ENCODE measurements at places on chromosomes 6 and 20. TPM values are rescaled to one million over a fixed set of nuclear protein-coding genes. Genes with fewer than 3 reads are reported as not detected.

Gene CENPB
- 118 TPM for total RNA-seq

- peaks cover 6% of the 10 kb centered on the region for H3K27me3 ChIP-seq
- H3K27ac ChIP-seq: no peak overlapping the region
- no peaks in the 10 kb centered on the region for H3K4me1 ChIP-seq
These were observed 141.5 kb downstream of the ANKRD60 start for GRCh38 chr20:58086763-58087561.

Gene GABRR1
- total RNA-seq: not detected

Gene C20orf144
- 0.81 TPM for total RNA-seq

DNA sequence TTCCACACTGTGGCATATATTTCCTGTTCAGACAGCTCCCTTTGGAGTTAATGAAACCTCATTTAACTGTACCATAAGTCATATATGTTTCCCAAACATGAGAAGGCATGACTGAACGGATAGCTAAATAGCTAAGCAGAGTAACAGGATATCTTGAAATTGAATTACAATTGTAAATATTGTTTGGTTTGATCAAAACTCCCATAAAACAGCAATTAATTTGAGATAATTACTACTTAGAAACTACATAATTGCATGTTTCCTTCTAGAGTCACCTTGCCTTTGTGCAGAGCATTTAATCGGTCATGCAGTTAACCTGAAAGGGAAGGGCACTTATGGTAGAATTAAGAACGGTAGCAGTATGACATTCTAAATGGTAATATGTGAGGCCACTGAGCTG lies 179.0 kb upstream of the MAP3K7 start:
- DNase-seq: no peak
- no peak overlapping the region for H3K4me3 ChIP-seq
- no peaks in the 10 kb centered on the region for H3K27me3 ChIP-seq
- no peak overlapping the region for H3K27ac ChIP-seq
- no peaks in the 10 kb centered on the region for H3K36me3 ChIP-seq

DNA sequence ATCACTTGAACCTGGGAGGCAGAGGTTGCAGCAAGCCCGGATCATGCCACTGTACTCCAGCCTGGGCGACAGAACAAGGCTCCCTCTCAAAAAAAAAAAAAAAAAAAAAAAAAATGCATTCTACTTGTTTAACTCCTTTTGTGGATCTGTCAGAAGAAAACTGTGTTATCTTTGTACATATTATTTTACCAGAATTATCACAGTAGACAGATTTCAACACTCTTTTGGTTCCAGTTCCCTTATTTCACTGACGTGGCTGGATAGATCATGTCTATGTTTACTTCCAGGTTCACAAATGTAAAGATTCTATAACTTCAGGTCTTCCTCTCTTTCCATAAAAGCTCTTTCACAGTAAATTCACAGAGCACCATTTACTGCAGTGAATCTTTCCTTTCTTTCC lies 18.4 kb downstream of the NUDT3 start:
- no peak for DNase-seq
- no peak overlapping the region for H3K27ac ChIP-seq
- no peaks in the 10 kb centered on the region for H3K36me3 ChIP-seq
- H3K4me3 ChIP-seq: no peak overlapping the region
- no peaks in the 10 kb centered on the region for H3K27me3 ChIP-seq

DNA sequence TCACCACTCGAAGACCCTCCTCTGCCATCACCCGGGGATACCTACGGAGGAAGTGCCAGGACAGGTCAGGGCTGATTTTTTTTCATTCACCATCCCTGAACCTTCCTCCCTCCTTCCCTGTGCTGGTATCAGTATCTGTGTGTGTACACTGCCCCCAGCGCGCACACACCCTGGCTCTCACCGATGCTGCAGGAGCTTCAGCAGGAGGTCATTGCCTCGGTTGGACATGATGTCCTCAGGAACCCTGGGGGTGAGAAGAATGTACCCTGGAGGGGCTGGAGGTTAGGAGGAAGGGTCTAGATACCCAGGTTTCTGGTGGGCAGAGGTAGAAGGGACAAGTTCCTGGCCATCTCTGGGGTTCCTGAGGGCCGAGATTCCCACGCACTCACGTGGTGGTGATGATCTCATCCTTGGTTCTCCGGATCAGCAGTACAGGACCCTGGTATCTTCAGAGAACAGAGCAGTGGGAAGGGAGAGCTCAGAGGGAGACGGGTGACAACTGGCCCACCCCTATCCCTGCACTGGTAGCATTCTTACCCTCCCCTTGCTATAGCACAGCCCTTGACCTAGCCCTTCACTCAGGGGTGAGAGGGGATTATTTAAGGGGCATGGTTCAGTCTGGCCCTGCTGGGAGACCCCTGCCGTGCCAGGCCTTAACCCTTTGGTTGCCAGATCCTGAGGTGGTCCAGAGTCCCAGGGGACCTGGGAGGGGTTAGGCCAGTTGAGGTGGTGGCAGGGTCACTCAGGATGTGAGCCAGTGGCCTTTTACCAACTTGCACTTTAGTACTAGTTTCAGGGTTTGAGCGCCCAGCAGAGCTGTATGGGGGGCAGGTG lies 7.2 kb upstream of the LY6G5C start:
- H3K27me3 ChIP-seq: no peaks in the 10 kb centered on the region
- DNase-seq: peak; percentile 37

Gene HLA-DPA1
- total RNA-seq: 145 TPM

DNA sequence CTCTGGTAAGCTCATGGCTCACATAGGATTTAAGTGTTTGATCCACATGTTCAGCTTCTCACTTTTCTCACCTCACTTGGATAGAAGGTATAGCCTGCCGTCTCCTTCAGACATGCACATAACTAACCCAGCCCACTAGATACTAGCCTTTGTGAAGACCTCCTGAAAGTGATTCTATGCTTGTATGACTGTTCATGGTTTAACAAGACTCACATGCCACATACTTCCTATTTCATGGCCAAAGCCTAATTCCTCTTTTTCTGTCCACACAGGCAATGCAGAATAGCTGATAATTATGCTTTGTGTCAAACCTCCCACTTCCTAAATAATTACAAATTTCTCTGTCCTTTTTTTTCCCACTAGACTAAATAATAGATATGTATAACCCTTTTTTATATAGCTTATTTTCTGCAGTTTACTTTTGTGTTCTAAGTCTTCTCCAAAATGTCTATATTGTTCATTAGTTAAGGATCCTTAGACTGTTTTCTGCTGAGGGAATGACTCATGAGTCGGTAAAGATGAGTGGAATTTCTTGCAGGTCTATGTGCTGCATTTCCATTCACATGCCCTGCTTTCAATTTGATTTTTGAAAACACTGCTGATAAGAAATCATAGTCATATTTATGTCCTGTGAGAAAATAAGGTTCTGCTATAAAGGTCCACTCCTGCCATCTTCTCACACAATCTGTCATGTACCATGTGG lies 43.0 kb downstream of the HDDC2 start:
- no peak overlapping the region for H3K4me3 ChIP-seq
- no peak for DNase-seq
- no peaks in the 10 kb centered on the region for H3K36me3 ChIP-seq
- H3K27me3 ChIP-seq: no peaks in the 10 kb centered on the region

Gene DEF6
- total RNA-seq: 105 TPM

GRCh38 chr6:113626475-113626874 lies 230.7 kb upstream of the MARCKS start:
- no peak for DNase-seq
- no peaks in the 10 kb centered on the region for H3K36me3 ChIP-seq
- peaks cover 44% of the 10 kb centered on the region for H3K4me1 ChIP-seq
- H3K27ac ChIP-seq: no peak overlapping the region
- H3K4me3 ChIP-seq: no peak overlapping the region

Gene SYCP2
- 4.4 TPM for total RNA-seq

DNA sequence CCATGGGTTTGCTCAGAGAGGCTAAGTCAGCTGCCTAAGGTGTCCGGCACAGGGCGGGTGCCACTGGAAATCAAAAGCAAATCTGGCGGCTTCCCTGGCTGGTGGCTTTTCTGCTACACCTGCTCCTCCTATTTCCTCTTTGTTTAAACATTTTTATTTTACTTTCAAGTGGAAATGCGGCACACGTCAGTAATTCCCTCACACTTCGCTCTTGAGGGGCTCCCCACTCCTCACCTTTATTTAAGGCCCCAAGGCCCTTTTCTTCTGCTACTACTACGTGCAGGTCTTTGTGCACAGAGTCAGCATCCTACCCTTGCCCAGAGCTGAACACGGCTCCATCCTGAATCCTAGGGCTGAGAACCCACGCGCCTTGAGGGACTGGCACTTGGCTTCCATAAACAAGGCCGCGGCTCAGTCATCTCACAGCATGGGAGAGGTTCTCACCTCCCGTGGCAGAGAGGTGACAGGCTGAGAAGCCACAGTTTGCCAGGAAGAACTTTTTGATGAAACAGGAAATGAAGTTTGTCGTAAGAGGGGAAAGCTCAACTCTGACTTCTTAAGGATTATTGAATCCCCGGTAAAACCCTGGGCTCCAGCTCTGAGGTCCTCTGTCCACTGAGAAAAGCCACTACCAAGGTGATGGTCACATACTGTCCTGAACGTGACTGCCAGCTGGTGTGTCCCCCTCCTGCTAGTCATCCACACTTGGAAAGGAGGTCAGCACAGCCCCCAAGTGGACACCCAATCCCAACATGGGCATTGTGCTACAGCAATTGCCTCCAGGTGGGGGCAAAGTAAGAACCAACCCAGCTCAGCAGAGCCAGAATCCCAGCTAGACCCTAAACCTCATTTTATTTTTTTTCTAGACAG lies 48.0 kb downstream of the NFATC2 start:
- peak; percentile 86 for DNase-seq
- peaks cover 99% of the 10 kb centered on the region for H3K4me1 ChIP-seq
- H3K27ac ChIP-seq: peak overlapping the region; percentile 93
- H3K27me3 ChIP-seq: no peaks in the 10 kb centered on the region
- H3K4me3 ChIP-seq: peak overlapping the region; percentile 93
- H3K36me3 ChIP-seq: peaks cover 27% of the 10 kb centered on the region

Gene ELOVL2
- not detected for total RNA-seq

Gene CRISP3
- not detected for total RNA-seq

- peaks cover 20% of the 10 kb centered on the region for H3K4me1 ChIP-seq
- H3K27me3 ChIP-seq: peaks cover 2% of the 10 kb centered on the region
- no peaks in the 10 kb centered on the region for H3K36me3 ChIP-seq
- H3K4me3 ChIP-seq: peak overlapping the region; percentile 62
- no peak for DNase-seq
These were observed 19.9 kb upstream of the EXOC2 start for GRCh38 chr6:712805-713204.

- no peaks in the 10 kb centered on the region for H3K36me3 ChIP-seq
- H3K4me1 ChIP-seq: peaks cover 23% of the 10 kb centered on the region
- peak overlapping the region; percentile 81 for H3K4me3 ChIP-seq
These were observed 2.3 kb downstream of the DTD1 start for GRCh38 chr20:18589941-18590674.

Gene MDFI
- total RNA-seq: not detected

Gene PBOV1
- total RNA-seq: not detected

DNA sequence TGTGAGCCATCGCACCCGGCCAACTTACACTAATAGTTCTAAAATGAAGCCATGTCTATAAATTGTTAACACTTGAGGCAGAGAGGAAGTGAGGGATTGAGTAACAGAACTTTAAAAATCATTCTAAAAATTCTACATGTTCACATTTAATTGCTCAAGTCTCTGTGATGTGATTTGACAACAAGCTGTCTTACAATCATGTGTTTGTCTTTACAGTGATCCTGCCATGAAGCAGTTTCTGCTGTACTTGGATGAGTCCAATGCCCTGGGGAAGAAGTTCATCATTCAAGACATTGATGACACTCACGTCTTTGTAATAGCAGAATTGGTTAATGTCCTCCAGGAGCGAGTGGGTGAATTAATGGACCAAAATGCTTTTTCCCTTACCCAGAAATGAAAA lies 23.6 kb downstream of the GTF2H5 start:
- H3K27me3 ChIP-seq: no peaks in the 10 kb centered on the region
- no peaks in the 10 kb centered on the region for H3K4me1 ChIP-seq
- DNase-seq: no peak
- no peak overlapping the region for H3K4me3 ChIP-seq
- H3K36me3 ChIP-seq: peaks cover 9% of the 10 kb centered on the region
- no peak overlapping the region for H3K27ac ChIP-seq

DNA sequence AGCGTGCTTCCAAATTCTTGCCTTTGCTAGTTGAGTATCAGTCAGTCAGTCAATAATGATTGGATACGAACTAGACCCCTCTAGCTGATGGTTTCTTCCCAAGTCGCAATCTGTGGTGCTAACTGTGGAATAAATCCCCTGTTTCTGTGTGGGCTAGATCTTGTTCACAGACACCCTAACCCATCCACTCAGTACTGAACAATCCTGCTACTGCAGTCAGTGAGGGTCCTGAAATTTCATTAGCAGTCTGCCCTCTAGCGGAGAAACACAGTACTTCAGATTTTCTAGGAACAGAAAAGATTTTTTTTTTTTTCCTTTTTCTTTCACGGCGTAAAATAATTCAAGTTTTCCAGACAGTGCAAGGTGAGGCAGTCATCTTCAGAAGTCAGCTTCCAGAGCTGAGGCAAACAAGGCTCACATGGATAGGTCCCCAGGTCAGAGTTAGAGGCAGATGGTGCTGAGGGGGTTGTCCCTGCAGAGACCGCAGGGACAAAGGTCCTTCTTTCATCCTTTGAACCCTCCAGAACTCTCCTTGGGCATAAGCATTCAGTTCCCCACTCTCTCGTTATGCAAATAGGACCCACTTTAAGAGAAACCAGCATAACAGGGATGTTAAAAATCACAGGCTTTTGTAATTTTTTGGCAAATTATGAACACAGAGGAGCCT lies 119.6 kb downstream of the SCML4 start:
- no peak overlapping the region for H3K4me3 ChIP-seq
- H3K27me3 ChIP-seq: no peaks in the 10 kb centered on the region
- no peak for DNase-seq
- H3K4me1 ChIP-seq: no peaks in the 10 kb centered on the region

Gene HLA-F
- 518 TPM for total RNA-seq

GRCh38 chr20:34984756-34985261 lies 29.1 kb downstream of the MYH7B start:
- no peak overlapping the region for H3K27ac ChIP-seq
- peaks cover 3% of the 10 kb centered on the region for H3K4me1 ChIP-seq

GRCh38 chr6:1903780-1904465 lies 294.2 kb downstream of the FOXC1 start:
- no peak for DNase-seq
- H3K4me1 ChIP-seq: no peaks in the 10 kb centered on the region
- H3K36me3 ChIP-seq: no peaks in the 10 kb centered on the region
- H3K27me3 ChIP-seq: no peaks in the 10 kb centered on the region

Gene PLA2G7
- total RNA-seq: not detected

Gene PTGIS
- 0.08 TPM for total RNA-seq

DNA sequence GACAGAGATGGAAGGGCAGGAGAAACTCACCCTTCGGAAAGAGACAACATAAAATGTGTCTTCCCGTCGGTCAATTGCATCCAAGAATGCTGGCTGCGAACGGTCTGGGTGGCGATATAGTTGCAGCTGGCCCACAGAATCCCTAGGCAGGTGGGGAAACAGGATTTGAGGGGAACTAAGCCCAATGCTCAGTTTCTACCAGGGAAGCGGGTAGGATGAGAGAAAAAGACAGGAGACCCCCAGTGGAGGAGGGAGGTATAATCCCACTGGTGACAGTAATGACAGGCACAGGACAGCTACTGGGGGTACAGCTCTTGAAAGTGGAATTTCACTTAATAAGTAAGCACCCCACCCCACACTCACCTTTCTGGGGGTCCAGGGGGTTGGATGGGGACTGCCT lies 7.5 kb upstream of the TNXB start:
- H3K4me1 ChIP-seq: peaks cover 21% of the 10 kb centered on the region
- no peaks in the 10 kb centered on the region for H3K27me3 ChIP-seq
- no peak overlapping the region for H3K27ac ChIP-seq
- no peak for DNase-seq
- H3K36me3 ChIP-seq: peaks cover 7% of the 10 kb centered on the region

Gene TCP11
- total RNA-seq: not detected

Gene RHAG
- not detected for total RNA-seq

Gene ULBP1
- total RNA-seq: 0.31 TPM
